Endothelial cell (in vitro differentiated cells): ENCODE measurements at places on chromosomes 1 and 21. TPM values are rescaled to one million over a fixed set of nuclear protein-coding genes. Genes with fewer than 3 reads are reported as not detected.

The OR2L5 gene
- total RNA-seq, result not detected

The SPRR1A gene
- not detected for total RNA-seq

The CLK2 gene
- total RNA-seq, result 62.8 TPM

The ITLN1 gene
- total RNA-seq, result not detected

The PDZK1 gene
- total RNA-seq, result 0.41 TPM

The EXO1 gene
- total RNA-seq, result 6.5 TPM

DNA sequence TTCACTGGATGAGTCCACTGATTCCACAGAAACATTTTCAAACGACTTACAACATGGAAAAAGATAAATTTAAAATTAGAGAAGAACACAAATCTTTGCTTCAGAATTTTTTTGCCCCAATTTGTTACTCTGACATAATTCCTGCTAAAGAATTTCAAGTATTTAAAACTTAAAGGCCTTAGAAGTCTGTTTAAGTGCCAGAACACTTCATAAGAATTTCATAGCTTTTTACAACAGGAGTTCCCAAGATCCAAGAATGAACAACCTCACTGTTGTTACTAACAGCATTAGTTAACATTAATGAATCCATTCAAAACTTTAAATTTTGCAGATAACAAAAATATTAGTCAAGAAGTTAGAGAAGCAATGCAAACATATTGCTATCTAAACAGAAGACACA lies 31.7 kb downstream of the ARHGAP29 start:
- no peak overlapping the region for H3K27ac ChIP-seq
- peaks cover 30% of the 10 kb centered on the region for H3K4me1 ChIP-seq
- H3K27me3 ChIP-seq, result peaks cover 2% of the 10 kb centered on the region
- no peak for DNase-seq
- peak overlapping the region; percentile 75 for H3K4me3 ChIP-seq

- no peaks in the 10 kb centered on the region for H3K36me3 ChIP-seq
- H3K4me1 ChIP-seq, result peaks cover 5% of the 10 kb centered on the region
- no peak for DNase-seq
Observed at GRCh38 chr1:180574031-180574713, 15.4 kb downstream of the OVAAL start.

- H3K4me1 ChIP-seq, result no peaks in the 10 kb centered on the region
- H3K27ac ChIP-seq, result no peak overlapping the region
Observed at GRCh38 chr21:43015906-43016540, 41.7 kb downstream of the PKNOX1 start.

DNA sequence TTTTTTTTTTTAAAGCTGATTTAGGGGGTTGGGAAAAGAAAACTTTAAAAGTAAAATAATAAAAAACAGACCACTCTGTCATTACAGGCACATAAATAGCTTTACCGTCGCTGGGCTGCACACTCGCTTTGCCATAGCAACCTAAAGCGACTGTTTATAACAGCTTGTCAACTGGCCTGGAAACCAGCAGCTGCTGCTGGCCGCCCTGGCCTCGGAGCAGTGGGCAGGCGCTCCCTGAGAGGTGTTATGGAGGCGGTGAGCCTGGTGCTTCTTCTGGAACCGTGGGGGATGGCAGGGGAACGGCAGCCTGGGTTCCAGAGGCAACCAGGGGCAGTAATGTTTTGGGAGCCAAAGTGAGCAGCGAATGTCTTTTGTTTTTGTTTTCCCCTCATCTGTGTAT lies 45.7 kb downstream of the ATP2B4 start:
- peaks cover 22% of the 10 kb centered on the region for H3K36me3 ChIP-seq
- peaks cover 8% of the 10 kb centered on the region for H3K27me3 ChIP-seq
- peaks cover 77% of the 10 kb centered on the region for H3K4me1 ChIP-seq
- no peak for DNase-seq
- H3K4me3 ChIP-seq, result peak overlapping the region; percentile 63
- peak overlapping the region; percentile 99 for H3K27ac ChIP-seq

GRCh38 chr1:103024051-103024450 lies 84.3 kb downstream of the COL11A1 start:
- peaks cover 2% of the 10 kb centered on the region for H3K4me1 ChIP-seq
- H3K27ac ChIP-seq, result no peak overlapping the region
- no peak overlapping the region for H3K4me3 ChIP-seq
- no peaks in the 10 kb centered on the region for H3K36me3 ChIP-seq

GRCh38 chr1:32755098-32755809 lies 52.7 kb upstream of the SYNC start:
- no peak for DNase-seq
- H3K27ac ChIP-seq, result peak overlapping the region; percentile 24
- peak overlapping the region; percentile 81 for H3K4me3 ChIP-seq
- H3K4me1 ChIP-seq, result peaks cover 43% of the 10 kb centered on the region
- H3K36me3 ChIP-seq, result peaks cover 6% of the 10 kb centered on the region
- H3K27me3 ChIP-seq, result peaks cover 13% of the 10 kb centered on the region

DNA sequence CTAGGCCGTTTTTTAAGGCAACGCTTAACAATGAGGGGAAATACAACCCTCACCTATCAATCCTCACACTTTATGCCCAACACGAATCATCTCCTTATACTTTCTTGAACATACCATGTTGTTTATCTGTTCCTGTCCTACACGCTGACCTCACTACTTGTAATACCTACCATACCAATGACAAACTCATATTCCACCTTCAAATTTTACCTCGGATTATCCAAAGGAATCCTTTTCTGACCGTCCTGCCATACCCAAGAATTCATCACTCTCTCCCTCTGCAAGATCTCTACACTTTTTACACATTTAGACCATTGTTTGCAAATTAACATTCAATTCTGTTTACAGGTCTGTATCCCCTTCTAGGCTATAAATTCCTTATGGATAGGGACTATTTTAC lies 64.4 kb upstream of the GUCA2A start:
- H3K27ac ChIP-seq, result peak overlapping the region; percentile 73
- H3K36me3 ChIP-seq, result peaks cover 2% of the 10 kb centered on the region
- no peaks in the 10 kb centered on the region for H3K27me3 ChIP-seq
- no peak overlapping the region for H3K4me3 ChIP-seq
- H3K4me1 ChIP-seq, result peaks cover 33% of the 10 kb centered on the region

DNA sequence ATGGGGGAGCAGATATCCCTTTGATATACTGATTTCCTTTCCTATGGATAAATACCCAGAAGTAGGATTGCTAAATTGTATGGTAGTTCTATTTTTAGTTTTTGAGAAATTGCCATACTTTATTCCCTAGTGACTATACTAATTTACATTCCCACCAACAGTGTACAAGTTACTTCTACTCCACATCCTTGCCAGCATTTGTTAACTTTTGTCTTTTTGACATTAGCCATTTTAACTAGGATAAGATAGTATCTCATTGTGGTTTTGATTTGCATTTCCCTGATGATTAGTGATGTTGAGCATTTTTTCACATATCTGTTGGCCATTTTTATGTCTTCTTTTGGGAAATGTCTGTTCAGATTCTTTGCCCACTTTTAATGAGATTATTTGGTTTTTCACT lies 620.6 kb upstream of the CAMK1G start:
- no peak overlapping the region for H3K27ac ChIP-seq
- H3K27me3 ChIP-seq, result peaks cover 3% of the 10 kb centered on the region
- no peaks in the 10 kb centered on the region for H3K4me1 ChIP-seq
- no peaks in the 10 kb centered on the region for H3K36me3 ChIP-seq
- no peak overlapping the region for H3K4me3 ChIP-seq

- no peaks in the 10 kb centered on the region for H3K4me1 ChIP-seq
- no peak overlapping the region for H3K27ac ChIP-seq
- DNase-seq, result no peak
- peaks cover 13% of the 10 kb centered on the region for H3K36me3 ChIP-seq
Observed at GRCh38 chr1:7420098-7420445, 351.0 kb upstream of the VAMP3 start.

DNA sequence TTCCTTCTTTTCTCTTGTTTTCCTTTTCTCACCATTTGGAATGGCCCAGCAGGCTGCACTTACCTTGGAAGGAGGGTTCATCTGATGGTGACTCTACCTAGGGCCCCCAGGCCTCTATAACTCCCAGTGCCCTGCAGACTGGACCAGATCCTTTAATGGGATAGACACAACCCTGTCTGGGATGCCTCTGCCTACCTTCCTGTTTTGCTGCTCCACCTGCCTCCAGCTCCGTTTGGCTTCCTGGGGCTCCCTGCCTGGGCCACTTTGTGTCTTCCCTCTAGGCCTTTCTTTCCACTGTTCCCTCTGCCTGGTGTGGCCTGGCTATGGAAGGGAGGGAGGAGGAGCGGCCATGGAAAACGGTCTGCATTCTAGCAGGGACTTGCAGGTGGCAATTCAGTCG lies 7.5 kb downstream of the PCSK9 start:
- peaks cover 11% of the 10 kb centered on the region for H3K4me1 ChIP-seq
- DNase-seq, result no peak
- H3K27ac ChIP-seq, result no peak overlapping the region
- no peak overlapping the region for H3K4me3 ChIP-seq
- no peaks in the 10 kb centered on the region for H3K36me3 ChIP-seq
- peaks cover 9% of the 10 kb centered on the region for H3K27me3 ChIP-seq

- peaks cover 3% of the 10 kb centered on the region for H3K27me3 ChIP-seq
- no peak overlapping the region for H3K4me3 ChIP-seq
- H3K36me3 ChIP-seq, result no peaks in the 10 kb centered on the region
- no peak for DNase-seq
- H3K4me1 ChIP-seq, result peaks cover 3% of the 10 kb centered on the region
Observed at GRCh38 chr1:160789702-160790611, 6.0 kb upstream of the LY9 start.

DNA sequence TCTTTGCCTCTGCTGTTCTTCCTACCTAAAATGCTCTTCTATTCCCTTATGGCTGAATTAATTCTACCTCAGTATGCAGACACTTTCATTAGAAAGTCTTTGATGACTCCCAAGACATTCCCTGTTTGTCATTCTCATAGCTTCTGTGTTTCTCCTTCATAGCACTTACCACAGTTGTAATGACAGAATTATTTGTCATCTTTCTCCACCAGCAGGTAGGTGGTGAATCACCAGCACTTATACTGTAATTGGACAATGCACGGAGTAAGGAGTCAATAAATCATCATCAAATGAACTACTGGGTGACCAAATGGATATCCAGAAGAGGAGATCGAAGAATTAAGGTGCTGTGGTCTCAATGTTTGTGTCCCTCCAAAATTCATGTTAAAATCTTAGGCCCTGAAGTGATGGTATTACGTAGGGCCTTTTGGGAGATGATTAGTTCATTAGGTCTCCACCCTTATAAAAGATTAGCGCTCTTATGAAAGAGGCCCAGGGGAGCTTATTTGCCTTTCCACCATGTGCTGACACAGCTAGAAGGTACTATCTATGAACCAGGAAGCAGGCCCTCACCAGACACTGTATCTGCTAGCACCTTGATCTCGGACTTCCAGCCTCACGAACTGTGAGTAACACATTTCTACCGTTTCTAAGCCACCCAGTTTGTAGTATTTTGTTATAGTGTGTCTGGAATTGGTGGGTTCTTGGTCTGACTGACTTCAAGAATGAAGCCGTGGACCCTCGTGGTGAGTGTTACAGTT lies 2.4 kb upstream of the CCT8 start:
- H3K4me3 ChIP-seq, result no peak overlapping the region
- no peak for DNase-seq
- H3K27ac ChIP-seq, result peak overlapping the region; percentile 20
- H3K4me1 ChIP-seq, result peaks cover 33% of the 10 kb centered on the region

GRCh38 chr1:147749792-147750191 lies 10.6 kb downstream of the GJA5 start:
- no peak overlapping the region for H3K4me3 ChIP-seq
- H3K4me1 ChIP-seq, result peaks cover 40% of the 10 kb centered on the region
- no peak for DNase-seq
- peaks cover 3% of the 10 kb centered on the region for H3K36me3 ChIP-seq
- no peak overlapping the region for H3K27ac ChIP-seq
- peaks cover 9% of the 10 kb centered on the region for H3K27me3 ChIP-seq

DNA sequence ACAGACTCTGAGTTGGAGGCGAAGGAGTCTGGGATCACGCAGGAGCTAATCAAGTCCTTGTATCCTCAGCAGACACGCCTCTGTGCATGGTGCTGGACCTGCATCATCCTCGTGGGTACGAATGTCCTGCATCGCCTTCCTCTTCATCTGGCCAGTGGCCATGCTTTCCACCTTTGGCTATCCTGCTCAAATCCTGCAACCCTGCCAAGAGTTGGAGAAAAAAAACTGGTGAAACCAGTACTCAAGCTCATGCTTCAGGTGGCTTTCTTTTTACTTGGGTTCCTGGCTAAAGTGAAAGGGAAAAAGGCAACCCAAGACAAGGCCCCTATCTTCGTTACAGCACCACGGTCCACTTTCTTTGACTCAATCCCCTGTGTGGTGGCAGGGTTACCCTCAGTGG lies 8.9 kb downstream of the SETSIP start:
- H3K27ac ChIP-seq, result no peak overlapping the region
- no peaks in the 10 kb centered on the region for H3K36me3 ChIP-seq
- H3K27me3 ChIP-seq, result no peaks in the 10 kb centered on the region
- H3K4me3 ChIP-seq, result no peak overlapping the region
- no peaks in the 10 kb centered on the region for H3K4me1 ChIP-seq
- DNase-seq, result no peak

- no peak overlapping the region for H3K27ac ChIP-seq
- H3K4me3 ChIP-seq, result peak overlapping the region; percentile 7
- DNase-seq, result no peak
- H3K27me3 ChIP-seq, result no peaks in the 10 kb centered on the region
- H3K36me3 ChIP-seq, result peaks cover 9% of the 10 kb centered on the region
Observed at GRCh38 chr1:162475539-162476185, 22.0 kb upstream of the UHMK1 start.

GRCh38 chr1:244219149-244219548 lies 168.1 kb downstream of the ZBTB18 start:
- no peak overlapping the region for H3K27ac ChIP-seq
- no peaks in the 10 kb centered on the region for H3K36me3 ChIP-seq
- H3K27me3 ChIP-seq, result peaks cover 2% of the 10 kb centered on the region
- H3K4me3 ChIP-seq, result no peak overlapping the region
- no peak for DNase-seq

GRCh38 chr21:21713651-21714180 lies 715.5 kb downstream of the NCAM2 start:
- H3K27me3 ChIP-seq, result no peaks in the 10 kb centered on the region
- DNase-seq, result no peak
- no peak overlapping the region for H3K27ac ChIP-seq
- no peak overlapping the region for H3K4me3 ChIP-seq
- no peaks in the 10 kb centered on the region for H3K4me1 ChIP-seq
- no peaks in the 10 kb centered on the region for H3K36me3 ChIP-seq

DNA sequence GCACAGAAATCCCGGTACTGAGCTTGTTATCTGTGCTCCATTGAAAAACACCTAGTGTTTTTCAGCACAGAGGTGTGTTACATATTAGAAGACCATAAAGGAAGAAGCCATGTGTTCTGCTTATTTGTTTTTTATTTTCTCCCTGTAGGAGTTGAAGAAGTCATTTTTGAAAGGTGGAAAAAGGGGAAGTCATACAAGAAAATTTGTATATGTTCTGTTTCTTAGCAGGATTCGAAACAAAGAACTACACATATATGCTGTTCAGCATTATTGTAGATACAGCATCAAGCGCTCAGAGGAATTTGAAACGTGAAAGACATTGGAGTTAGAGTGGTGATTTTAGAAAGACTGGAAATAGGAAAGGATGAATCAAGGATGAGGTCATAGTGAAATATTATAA lies 345.3 kb upstream of the ADGRL2 start:
- no peaks in the 10 kb centered on the region for H3K27me3 ChIP-seq
- H3K4me3 ChIP-seq, result no peak overlapping the region
- no peak overlapping the region for H3K27ac ChIP-seq
- H3K36me3 ChIP-seq, result no peaks in the 10 kb centered on the region
- no peak for DNase-seq
